Brain (organoid and tissue), 16 donors: ENCODE measurements at places on chromosomes 2 and 18. TPM values are rescaled to one million over a fixed set of nuclear protein-coding genes. Genes with fewer than 3 reads are reported as not detected.
A peak's percentile ranks its signal among the peaks of the same experiment; 100 is the strongest.

Gene TSPYL6
- polyA plus RNA-seq, result not detected

Gene GCG
- not detected for polyA plus RNA-seq

Gene AQP12A
- polyA plus RNA-seq, result not detected

Gene NEMP2
- 4.0 TPM for polyA plus RNA-seq

Gene DLGAP1
- 8.0 TPM for polyA plus RNA-seq

Gene ALLC
- not detected for polyA plus RNA-seq

Gene ELOA2
- polyA plus RNA-seq, result not detected

Gene CCL20
- polyA plus RNA-seq, result not detected

Gene CAPN14
- not detected for polyA plus RNA-seq

DNA sequence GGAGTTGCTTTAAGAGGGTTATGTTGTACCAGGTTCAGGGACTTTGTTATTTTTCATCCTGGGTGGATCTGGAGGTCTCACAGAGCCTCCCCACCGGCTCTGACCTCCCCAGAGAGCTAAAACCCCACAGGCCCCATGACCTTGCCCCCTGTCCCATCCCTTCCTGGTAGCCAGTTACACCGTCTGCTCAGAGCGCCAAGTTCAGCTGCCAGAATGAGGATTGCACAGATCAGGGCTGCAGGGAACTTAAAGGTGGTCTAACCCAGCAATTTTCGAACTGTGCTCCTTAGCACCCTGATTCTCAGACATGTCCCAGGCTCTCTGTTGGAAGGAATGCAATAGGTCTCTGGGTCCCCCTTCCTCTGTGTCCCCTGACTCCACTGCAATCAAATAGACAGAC is 32.1 kb downstream of the ATOH8 start:
- no peak for DNase-seq

- peak; percentile 89 for DNase-seq
Measured at GRCh38 chr2:69013142-69013839, at the start of gene ANTXR1. Gene ANTXR1 (plus strand): TSS chr2:69013179. CDS start chr2:69013500, 321 bp downstream.

DNA sequence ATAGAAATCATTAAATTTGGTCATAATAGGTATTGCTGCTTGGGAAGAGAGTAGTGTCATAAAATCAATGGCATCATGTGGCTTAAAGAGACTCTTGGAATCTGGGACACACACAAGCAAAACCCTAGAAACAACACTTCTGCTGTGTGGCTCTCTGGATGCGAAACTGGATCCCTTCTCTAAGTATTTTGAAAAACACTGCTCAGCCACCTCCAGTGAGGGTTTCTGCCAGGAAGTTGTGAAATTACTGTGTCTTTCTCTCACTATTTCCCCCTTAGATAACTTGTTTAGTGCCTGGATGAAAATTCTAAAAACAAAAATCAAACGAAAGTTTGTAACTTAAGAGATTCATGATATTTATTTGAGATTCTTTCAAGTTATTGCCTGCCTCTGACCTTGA is 163.8 kb downstream of the RHBDD1 start:
- DNase-seq, result peak; percentile 63

DNA sequence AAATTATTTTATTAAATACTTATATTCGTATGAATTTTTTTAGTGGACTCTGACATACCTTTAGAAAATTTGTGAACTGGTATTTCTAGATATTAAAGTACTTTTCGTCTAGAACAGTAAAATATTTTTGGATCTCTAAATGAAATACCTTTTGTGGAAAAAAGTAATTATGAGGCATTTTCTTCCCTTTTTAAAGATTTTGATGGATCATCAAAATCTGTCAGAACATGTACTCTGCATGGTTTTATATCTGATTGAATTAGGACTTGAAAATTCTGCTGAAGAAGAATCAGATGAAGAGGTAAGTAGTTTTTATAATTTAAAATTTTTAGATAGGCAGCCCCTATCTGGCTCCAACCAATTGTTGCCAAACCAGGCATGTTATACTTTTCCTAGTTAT is 118.8 kb downstream of the UBR3 start:
- DNase-seq, result no peak

DNA sequence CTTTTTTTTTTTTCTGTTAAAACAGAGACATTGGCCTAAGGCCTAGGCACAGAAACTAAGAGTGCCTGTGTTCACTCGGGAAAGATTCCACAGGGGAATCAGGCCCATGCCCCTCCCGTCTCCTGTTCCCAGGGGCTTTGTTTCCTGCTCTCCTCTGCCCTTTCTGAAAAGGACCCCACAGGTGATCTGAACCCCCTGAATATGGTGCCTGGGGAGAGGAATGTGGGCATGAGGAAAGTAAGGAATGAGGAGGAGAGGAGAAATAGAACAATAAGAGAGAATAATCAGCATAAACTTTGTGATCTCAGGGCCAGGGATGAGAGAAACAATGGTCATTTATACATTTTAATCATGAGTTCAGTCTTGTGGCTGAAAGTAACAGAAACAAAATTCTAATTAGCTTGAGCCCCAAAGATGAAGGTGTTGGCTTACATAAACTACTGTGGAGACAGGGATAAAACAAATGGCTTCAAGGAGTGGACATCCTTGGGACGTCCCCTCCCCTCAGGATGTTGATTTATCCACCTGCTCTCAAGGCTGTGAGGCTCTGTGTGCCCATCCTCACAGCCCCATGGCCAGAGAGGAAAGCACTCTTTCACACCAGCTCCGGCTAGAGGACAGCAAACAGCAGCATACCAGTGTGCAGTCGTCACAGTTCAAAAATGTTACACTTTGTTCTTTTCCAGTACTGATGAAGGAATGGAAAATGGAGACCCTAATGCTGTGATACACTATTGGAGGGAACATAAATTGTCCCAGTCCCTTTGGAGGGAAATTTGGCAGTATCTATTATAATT is 46.4 kb upstream of the MRPL33 start:
- no peak for DNase-seq

DNA sequence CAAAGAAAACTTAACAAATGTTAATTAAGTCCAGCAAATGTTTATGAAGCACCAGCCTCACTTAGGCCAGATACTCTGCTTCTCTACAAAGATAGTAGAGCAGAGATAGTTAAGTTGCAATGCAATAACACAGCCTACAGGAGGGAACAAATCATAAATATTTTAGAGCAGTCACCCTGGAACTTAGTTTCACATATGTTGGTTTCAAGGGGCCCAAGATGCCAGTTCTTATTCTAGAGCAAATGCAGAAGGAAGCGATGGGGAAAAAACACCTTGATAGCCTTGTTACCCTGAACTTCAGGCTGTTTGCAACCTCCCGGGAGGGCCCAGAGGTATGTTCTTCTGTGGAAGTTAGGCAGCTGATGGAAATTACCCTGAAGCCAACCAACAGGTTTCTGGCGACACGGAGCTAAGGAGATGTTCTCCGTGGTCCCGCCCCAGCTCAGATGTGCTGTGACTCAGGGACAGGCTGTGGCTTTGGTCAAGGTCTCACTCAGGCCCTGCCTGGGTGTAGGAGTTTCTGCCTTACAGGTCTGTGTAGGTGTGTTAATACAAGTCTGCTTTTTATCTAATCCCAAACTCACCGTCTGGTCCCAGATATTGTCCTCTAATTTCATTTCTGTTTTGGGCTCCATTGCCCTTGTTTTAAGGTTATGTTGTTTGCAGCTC is 3.8 kb downstream of the CTIF start:
- DNase-seq, result no peak

DNA sequence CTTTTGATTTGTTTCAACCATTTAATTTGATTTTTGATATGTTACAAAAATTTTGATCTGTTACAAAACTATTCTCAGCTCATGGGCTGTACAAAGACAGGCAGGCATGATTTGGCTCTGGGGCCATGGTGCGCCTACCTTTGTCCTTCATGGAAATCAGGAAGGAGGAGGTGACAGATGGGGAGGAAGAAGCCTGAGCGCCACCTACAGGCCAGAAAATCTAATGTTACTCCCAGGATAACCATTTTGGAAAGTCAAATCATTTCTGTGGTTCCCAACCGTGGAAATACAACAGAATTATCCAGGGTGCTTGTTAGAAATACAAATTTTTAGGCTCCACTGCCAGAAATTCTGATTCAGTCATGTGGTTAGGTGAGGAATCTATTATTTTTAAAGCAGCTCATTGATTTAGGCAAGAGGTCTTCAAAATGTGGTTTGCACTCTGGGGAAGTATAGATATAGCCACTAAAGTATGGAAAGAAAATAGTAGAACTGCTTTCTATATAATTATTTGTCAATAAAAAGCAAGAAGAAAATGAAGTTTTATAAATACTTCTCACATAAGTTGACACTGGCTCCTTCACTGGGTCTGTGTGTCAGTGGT is 93.9 kb downstream of the EVA1A start:
- DNase-seq, result no peak

- DNase-seq, result no peak
Measured at GRCh38 chr18:376311-376710, 108.5 kb upstream of the THOC1 start.

GRCh38 chr18:22841840-22842239 is 91.3 kb upstream of the RBBP8 start:
- no peak for DNase-seq

DNA sequence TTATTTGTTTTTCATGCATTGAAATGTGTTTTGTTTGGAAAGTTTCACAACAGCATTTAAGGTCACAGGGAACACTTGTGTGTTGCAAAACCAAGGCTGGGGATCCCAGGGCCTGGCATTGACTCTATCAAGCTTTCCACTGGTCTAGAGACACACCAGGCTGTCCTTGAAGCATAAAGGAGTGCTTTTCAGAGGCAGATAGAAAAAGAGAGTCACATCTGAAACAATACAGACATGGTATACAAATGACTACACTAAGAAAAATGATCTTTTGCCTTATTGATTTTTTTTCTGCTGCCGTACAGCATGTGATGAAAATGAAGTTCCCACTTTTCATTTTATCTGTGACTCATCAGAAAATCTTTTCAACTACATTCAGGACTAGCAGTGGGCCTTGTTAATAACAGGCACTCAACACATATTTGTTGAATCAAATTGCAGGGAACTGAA is 61.9 kb upstream of the ZCCHC2 start:
- DNase-seq, result no peak

DNA sequence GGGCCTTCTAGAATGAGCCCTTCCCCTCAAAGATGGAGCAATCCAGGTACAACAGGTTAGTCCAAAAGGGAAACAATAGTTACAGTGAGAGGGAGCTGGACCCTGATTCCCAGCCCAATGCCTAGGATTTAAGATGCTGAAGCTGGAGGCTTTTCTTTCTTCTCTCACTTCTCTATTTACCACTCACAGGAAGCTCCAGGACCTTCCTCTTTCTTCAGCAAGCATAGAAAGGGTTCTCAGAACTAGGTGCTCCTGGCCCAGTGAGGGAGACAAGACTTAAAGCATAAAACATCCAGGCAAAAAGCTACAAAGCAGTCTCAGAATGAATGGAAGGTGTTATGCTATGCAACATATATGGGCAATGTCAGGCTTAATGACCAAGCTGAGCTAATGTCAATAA is 279.0 kb downstream of the SRBD1 start:
- no peak for DNase-seq

GRCh38 chr18:13568443-13569392 is 157.6 kb downstream of the FAM210A start:
- DNase-seq, result no peak

DNA sequence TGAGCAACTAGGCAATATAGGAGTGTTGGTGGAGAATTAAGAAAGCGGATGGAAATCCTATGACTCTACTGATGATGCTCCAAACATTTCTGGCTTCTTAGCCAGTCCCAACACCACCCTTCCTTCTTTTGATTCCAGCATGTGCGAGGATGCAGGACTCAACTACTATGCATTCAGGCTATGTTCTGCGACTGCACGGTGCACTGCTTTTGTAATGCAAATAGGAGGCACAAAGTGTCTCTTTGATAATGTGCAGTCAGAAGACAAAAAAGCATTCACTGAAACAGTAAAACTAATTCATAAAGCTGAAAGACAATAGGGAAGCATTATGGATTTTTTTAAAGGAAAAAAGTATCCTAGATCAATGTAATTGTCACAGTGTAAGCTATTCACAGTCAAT is 106.7 kb downstream of the MEIS1 start:
- DNase-seq, result peak; percentile 69

- DNase-seq, result no peak
Measured at GRCh38 chr2:46557788-46558187, 78.4 kb downstream of the TMEM247 start.

- no peak for DNase-seq
Measured at GRCh38 chr2:85778646-85779379, 25.0 kb downstream of the ATOH8 start.

DNA sequence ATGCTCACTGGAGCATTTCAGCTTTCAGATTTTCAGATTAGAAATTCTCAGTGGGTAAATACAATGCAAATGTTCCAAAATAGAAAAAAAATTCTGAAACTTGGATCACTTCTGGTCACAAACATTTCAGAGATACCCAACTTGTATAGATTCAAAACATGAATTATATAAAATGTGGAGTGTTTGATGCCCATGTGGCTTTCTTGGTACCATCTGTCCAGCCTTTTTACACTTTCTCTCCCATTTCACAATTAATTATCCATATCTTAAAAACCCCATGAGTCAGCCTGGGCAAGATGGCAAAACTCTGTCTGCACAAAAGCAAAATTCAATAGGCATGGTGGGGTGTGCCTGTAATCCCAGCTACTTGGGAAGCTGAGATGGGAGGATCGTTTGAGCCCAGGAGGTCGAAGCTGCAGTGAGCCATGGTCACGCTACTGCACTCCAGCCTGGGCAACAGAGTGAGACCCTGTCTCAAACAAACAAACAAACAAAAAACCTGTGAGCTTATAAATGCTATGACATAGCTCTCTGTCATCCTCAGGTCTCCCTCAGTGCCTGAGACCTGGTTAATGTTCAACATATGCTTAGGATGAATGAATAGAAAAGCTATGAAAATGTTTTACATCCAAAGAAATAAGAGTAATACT is 146.3 kb upstream of the TTC39C start:
- peak; percentile 91 for DNase-seq

DNA sequence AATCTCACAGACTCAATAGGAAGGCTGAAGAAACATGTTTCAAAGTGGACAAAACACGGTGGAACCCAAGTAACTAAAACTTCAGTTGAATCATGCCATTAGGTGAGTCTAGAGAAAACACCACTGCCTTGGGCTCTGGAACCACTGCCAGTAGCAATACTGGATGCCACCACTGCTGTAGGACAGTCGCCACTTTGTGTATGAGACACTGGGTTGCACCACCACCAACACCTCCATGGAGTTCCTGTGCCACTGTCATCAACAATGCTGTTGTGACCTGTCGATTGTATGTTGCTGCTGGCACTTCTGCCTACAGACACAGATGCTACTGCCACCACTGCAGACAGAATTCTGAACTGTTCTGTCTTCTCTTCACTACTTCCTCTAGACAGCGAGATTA is 686.7 kb downstream of the METTL4 start:
- DNase-seq, result no peak

DNA sequence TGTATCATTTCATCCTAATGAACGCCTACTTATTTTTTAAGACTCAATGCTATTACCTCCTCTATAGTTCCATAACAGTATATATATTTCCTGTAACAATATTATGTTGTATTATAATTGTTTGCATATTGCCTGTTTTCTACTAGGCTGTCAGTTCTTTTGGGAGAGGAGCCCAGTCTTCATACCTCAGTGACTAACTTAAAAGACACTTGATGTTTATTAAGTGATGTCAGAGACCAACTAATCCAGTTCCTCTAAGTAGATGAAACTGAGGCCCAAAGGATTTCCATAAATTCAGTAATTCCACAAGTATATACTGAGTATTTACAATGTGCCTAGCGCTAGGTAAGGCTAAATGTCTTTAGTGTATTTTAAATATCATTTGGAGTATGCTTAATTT is 48.9 kb upstream of the AAK1 start:
- DNase-seq, result no peak

GRCh38 chr2:219707496-219708285 is 80.3 kb downstream of the SLC4A3 start:
- DNase-seq, result no peak
